Left renal cortex interstitium (tissue), 4 donors: ENCODE measurements at places on chromosomes 16 and 17.
A peak's percentile ranks its signal among the peaks of the same experiment; 100 is the strongest.

- DNase-seq = no peak
Observed at GRCh38 chr17:73132085-73132492, 32.7 kb upstream of the SSTR2 start.

DNA sequence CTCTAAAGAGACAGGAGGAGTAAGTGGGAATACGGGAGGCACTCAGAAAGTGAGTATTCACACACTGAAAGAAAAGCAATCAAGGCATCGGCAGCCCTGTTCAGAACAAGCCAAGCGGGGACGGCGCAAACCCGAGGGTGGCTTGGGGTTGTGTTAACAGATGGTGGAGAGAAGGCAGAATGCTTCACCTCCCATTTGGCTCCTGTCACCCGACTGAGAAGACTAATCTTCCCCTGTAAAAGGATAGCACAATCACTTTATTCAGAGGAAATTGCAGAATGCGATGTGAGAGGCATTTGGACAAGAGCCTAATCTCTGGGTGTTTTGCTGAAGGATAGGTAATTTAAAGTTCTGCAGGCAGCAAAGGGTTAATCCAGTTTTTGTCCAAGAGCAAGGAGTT, 119.3 kb upstream of the WSCD1 start:
- no peak for DNase-seq

DNA sequence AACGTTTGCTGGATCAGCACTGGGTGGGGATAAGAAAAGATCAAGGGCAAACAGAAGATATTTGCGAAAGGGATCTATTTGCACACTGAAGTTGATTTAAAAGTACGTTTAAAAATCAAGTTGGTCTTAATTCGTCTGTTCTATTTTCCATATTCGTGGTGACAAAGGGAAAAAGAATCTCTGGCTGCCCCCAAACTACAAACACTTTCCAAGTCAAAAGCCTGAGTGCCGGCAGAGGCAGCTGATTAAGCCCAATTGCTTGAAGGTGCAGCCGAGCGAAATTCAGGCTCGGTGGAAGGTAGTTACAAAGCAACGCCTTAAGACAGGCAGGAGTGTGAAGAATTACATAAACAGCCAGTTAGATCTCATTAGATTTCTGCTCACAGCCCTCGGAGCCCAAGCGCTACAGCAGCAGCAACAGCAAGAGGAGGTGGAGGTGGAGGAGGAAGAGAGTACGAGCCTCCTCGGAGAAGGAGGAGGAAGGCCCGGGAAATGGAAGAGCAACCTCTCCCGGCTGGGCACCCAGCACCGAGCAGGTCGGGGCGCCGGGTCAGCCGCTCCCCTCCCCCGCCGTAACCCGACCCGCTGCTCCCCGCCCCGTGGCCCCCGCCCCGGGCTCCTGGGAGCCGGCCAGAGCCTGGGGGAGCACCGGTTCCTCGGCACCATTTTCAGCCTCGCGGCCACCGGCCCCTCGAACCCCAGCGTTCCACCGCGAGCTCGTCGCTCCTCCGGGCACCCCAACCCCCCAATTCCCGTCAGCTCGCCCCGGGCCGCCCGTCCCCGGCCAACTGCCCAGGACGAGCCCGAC, 890 bp downstream of the TOB1 start:
- DNase-seq = peak; percentile 42

GRCh38 chr17:62565817-62566216, 61.7 kb upstream of the MRC2 start:
- DNase-seq = no peak

- DNase-seq = no peak
Observed at GRCh38 chr16:49620158-49620868, 235.6 kb downstream of the ZNF423 start.

GRCh38 chr17:56528696-56529095, 64.8 kb upstream of the NOG start:
- DNase-seq = no peak

DNA sequence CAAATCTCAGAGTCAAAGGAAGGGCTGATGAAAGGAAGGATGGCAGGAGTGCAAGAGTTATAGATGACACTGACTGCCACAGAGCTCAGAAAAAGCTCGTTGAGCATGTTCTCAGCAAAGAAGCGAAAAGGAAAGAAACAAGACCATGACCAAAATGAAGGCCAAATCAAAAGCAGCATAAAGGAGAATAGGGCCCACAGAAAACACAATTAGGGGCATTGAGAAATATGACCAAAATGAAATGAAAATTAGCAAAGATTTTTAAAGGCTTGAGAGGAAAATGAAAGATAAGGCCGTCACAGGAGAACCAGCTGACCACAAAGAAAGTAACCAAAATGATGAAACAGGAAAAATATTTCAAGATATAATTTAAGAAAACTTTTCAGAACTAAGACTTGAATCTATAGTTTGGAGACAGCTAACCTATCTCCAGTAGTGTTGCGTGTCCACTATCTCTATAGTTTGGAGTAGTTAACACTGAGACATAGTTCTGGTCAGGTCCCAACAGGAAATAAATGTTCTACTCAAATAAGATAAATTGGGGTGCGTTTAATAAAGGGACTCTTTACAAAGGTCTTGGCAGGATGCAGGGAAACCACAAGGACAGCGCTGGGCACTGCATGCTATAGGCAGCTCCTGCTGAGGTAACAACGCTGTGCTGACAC, 7.9 kb downstream of the PRSS54 start:
- no peak for DNase-seq

- no peak for DNase-seq
Observed at GRCh38 chr17:8448310-8448709, 12.6 kb downstream of the NDEL1 start.

DNA sequence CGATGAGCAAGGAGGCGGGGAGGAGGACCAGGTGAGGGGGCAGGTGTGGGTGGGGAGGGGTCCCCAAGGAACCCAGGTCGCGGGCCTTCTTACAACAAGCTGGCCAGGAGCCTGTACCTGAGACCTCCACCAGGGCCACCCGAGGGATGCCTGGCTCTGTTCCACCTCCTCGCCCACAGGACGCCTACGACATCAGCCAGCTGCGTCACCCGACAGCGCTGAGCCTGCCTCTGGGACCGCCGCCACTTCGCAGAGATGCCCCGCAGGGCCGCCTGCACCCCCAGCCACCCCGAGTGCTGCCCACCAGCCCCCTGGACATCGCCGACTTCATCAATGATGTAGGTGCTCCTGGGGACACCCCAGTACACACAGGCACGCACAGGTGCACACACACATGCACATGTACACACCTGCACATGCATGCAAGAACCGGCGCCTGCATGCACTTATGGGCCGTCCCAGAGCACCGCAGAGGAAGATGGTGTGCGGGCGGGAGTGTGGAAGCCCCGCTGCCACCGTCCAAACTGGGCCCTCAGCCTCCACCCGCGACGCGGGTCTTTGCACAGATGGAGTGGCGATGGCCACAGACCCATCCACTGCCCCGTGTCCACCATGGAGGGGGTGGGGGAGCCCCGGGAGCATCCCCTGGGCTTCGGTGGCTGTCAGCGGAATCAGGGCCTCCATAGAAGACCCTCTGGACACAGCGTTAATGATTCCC, 6.6 kb downstream of the SLC22A31 start:
- DNase-seq = no peak

DNA sequence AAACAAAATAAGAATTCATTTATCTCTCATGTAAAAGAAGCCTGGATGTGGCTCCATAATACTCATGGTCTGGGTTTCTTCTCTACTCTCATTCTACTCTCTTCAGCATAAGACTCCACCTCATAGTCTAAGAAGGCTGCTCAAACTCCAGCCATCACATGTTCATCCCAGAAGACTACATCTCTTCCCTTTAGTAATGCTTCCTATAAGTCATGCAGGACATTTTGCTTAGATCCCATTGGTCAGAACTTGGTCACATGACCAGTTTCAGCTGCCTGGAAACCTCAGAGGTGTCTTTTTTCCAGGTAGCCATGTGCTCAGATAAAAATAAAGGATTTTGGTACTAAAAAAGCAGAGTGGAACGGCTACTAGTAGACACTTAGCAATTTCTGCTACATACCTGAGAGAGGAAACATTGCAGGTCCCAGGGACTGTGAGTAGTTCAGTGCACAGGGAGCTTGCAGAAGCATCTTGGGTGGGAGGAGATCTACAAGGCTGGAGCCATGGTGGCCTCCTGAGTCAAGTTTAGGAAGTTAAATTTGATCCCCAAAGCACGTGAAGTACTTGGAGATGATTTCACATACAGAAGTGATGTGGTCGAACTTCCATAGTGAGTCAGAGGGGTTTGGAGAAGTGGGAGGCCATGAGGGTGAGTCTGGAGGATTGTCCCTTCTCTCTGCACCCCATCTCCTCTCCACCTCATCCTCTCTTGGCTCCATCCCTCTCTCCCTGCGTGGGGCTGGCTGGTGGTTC, 110.2 kb downstream of the CCDC182 start:
- no peak for DNase-seq

DNA sequence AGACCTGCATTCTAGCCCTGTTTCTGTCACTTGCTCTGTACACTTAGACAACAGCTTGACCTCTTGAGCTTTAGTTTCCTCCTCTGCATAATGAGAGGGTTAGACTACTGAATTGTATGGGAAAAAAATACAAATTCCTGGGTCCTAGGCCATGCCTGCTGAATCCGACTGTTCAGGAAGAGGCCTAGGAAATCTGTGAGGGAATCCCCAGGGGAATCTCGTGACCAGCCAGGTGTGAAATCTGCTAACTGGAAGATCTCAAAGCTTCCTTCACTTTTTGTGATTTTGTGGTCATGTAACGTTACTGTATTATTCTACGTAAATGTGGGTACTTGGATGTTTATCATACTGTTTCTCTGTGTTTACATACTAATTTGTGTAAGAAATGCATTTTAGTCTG, 58.2 kb downstream of the CYLD start:
- DNase-seq = no peak

DNA sequence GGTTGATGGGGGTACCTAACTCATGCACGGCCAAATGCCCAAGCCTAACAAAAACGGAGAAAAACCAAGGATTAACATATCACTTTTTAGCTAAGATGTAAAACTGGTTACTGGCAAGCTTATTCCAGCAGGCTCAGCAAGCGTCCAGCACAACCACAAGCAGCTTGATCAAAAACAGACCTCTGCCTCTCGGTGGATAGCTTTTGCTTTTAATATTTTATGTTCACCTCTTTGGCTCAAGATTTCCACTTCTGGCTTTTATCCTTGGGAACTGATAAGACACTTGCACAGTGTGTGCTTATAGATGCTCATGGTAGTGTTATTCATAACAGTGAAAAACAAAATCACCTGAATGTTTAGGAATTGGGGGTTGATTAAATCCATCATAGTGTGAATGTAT, 206.9 kb upstream of the CACNG5 start:
- DNase-seq = no peak

DNA sequence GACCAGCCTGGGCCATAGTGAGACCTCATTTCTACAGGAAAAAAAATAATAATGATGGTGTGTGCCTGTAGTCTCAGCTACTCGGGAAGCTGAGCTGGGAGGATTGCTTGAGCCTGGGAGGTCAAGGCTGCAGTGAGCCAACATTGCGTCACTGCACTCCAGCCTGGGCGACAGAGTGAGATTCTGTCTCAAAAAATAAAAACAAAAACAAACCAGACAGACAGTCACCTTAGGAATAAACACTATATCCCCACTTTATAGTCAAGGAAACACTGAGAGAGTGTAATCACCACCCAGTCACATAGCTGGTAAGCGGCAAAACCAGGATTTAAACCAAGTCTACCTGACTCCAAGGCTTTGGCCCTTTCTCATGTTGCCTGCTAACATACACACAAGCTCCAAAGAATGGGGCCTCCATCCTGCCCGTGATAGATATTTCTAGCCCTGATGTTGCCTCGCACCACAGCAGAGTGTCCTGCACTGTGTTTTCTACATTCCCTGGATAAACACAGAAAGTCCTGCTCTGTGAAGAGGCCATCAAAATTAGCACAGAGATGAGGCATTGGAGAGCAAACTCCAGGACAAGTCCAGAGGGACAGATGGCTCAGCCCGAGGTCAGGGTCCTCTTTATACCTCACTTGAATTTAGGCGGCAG, 66.1 kb upstream of the SMURF2 start:
- no peak for DNase-seq

DNA sequence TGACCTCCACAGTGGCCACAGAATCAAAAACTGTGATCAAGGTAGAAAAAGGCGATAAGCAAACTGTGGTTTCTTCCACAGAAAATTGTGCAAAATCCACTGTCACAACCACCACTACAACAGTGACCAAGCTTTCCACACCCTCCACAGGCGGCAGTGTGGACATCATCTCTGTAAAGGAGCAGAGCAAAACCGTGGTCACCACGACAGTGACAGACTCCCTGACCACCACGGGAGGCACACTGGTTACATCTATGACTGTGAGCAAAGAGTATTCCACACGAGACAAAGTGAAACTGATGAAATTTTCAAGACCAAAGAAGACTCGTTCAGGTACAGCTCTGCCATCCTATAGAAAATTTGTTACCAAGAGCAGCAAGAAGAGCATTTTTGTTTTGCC, 83.6 kb downstream of the C17orf58 start:
- DNase-seq = no peak

GRCh38 chr17:15298176-15298575, 33.0 kb upstream of the PMP22 start:
- DNase-seq = no peak

GRCh38 chr17:2179615-2180295, 123.8 kb downstream of the SMG6 start:
- DNase-seq = peak; percentile 83

DNA sequence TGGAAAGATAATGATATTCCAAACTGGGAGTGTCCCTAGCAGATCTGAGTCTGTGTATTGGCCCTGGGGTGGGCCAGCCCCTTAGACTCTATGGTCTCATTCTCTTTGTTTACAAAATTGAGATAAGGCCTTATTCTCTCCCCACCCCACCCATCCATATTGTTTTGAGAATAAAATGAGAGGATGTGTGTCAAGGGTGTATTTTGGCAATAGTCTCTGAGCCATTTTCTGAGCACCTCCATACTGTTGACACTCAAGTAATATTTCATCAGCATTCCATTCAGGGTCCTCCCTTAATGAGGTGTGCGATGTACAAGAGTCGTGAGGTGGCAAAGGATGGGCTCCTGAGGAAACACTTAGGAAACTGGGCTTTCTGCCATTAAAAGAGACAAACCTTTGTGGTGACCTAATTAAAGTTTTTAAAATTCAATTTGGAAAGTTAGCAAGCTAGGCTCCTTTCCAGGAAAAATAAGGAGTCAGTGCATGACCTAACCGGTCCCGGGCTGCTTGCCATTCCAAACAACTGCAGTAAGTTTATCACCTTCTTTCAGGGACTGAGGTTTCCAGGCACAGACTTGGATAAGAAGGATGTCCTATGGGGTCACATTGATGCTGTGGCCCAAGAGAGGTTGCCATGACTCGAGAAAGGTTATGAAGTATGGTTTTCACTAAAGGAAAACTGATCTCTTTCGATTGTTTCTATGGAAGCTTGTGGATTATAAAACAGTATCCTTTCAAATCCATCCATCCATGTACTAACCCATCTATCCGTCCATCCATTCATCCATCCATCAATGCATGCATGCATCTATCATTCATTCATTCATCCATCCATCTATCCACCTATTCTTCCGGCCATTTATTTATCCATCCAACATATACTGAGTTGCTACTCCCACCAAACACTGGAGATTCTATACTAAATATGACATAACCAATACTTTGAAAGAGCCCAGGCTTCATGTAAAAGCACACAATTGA, 443.3 kb downstream of the UTP18 start:
- no peak for DNase-seq
